Stimulated activated CD8-positive, alpha-beta memory T cell treated with anti-CD3 and anti-CD28 coated beads, Interleukin-15, amount 100 ng/mL, for 4 hours (primary cell): ENCODE measurements at places on chromosomes 5 and 9.

- DNase-seq, result no peak
These were observed 80.6 kb upstream of the ZNF366 start for GRCh38 chr5:72587661-72588308.

- no peak for DNase-seq
These were observed 19.0 kb upstream of the BARX1 start for GRCh38 chr9:93974151-93974550.

DNA sequence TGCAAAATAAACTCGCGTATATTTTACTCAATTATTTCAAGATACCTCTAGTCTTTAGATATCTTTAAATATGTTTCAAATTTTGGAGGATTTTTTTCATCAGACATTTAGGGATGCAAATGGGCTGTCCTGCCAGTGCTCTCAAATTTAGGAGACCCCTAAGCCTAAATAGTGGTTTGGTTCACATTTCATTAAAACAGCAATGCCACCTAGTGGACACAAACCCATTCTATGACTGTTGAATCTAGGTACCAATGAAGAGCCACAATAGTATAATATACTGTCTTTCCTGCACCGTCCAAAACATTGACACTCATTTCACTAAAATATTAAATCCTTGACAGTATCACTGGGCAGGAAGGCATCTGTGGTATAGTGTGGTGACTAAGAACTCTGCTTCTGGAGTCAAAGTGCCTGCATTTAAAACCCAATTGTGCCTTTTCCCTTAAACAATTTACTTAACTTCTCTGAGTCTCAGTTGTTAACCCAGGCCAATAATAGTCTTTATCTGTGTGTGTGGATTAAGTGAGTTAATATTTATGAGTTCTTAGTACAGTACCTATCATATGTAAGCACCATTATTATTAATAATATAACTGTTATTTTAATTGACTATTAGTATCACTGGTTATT, 148.0 kb downstream of the RORB start:
- DNase-seq, result no peak

- no peak for DNase-seq
These were observed 310.2 kb downstream of the ARRDC3 start for GRCh38 chr5:91072881-91073280.

GRCh38 chr9:133837627-133838597, 99.8 kb upstream of the SARDH start:
- no peak for DNase-seq

DNA sequence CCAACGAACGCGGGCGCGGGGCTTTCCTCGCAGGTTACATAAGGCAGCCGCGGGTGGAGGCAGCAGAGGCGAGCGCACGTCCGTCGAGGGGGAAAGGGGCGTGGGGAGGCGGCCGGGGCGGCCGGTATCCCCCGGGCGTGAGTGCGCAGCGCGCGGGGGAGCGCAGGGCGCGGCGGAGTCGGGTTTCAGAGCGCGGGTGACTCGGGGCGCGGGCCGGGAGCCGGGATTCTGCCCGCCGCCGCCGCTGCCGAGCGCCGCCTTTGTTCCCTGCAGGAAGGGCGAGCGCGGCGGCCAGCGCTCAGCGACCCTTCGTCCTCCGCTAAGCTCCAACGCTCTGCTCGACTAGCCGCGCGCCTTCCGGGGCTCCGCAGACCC, at the start of gene COL15A1:
TSS of gene COL15A1 (plus strand) at position 226 of the 375 bp plus-strand sequence. CDS start 155 bp downstream, outside the sequence.
- DNase-seq, result no peak

GRCh38 chr9:112860451-112860850, 30.2 kb downstream of the SLC46A2 start:
- no peak for DNase-seq

GRCh38 chr5:143682929-143683386, 129.0 kb upstream of the HMHB1 start:
- no peak for DNase-seq

DNA sequence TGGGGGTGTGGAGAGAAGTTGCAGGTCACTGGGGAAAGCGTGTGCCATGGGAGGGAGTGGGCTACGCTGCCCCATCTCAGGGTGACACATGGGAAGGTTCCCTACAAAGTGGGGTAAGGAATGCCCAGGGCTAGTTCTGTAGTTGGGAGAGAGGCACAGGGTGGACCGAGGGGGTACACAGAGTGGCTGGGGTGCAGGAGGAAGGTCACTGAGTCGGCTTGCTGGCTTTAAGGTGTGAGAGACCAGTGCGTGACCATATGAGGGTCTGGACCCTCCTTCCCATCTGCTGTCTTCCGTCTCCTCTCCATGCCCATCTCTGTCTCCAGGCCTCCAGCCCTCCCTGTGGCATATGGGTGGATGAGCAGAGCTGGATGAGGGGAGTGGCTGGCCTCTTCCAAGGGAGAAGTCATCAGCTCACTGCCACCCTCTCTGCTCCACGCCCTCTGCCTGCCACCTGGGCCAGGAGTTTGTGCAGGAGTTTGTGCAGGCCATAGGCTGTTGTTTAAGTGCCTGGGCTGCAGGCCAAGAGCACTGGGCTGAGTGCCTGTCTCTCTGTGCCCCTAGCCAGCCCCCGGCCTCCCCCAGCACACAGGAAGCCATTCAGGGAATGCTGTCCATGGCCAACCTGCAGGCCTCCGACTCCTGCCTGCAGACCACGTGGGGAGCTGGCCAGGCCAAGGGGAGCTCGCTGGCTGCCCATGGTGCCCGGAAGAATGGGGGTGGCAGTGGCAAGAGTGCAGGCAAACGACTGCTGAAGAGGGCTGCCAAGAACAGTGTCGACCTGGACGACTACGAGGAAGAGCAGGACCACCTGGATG, 96.8 kb downstream of the PHF2 start:
- DNase-seq, result no peak

DNA sequence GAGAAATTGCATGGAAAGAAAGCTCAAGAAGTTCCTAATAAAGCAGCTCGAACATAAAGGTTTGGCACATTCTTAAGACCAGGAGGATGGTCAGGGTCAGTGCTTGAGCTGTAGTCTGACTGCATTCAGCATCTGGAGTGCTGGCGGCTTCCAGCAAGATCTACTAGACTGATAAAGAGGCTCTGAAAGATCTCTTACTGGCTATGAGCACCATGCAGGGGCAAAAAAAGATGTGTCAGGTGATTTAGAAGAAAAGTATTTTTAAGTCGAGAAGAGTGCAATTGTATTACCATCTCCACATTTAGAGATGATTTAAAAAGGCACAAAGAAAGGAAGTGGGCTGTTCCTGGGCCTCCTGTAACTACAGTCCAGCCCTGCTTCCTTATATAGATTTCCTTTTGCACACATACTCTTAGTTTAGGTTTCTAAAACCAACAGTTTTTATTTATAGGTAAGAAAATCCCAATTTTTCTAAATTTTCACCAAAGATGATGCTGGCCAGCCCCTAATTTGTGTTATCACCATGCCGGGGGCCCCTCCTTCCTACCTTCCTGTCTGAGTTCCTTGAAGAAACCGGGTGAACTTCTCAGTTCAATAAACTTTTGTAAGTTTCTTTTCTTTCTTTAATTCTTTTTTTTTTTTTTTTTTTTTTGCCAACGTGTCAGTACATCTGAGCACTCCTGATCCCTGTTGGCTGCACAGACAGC, 65.9 kb upstream of the PLPP1 start:
- DNase-seq, result no peak

DNA sequence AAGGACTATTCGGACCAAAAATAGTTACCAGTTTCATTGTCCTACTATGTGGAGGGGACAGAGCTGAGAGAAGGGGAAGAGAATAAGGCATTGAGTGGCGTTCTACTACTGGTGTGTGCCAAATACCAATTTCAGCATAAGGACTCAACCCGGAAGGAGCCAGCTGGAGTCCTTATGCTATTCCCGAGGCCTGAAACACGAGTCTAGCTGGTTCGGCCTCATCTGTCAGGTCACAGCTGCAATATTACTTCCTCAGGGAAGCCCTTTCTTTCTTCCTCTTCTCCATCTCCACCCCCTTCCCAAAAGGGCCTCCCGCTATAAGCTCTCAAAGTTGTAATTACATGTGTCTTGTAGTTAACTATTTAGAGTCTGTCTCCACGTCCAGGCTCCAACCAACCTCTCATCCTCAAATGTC, 20.5 kb upstream of the FER start:
- DNase-seq, result no peak
